SW 1271 (cell line): ENCODE measurements at places on chromosomes 12 and 14.

DNA sequence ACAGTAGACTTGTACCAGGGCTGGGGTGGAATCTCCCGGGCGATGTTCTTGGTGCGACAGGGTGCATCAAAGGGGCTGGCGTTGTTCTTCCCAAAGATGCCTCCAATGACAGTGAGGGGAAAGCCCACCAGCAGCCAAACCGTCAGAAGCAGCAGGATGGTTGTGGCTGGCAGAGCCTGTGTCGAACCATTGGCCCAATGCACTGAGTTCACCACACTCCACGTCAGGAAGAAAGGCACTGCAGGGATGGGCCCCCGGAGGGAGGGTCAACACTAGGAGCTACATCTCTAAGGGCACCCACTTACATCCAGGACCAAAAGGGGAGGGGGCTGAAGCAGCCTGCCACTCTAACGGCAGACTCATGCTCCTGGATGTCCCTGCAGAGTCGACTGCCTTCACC is 1.8 kb upstream of the IPO4 start:
- no peak for DNase-seq

DNA sequence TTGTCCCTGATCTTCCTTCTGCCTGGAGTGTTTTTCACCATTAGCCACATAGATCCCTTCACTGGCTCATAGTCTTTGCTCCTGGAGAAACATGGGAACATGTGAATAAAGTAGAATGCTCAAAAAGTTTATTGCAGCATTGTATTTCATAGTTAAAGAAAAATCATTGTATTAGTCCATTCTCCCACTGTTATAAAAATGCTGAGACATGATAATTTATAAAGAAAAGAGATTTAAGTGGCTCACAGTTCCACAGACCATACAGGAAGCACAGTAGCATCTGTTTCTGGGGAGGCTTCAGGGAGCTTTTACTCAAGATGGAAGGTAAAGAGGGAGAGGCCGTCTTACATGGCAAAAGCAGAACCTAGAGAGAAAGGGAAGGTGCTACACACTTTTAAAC is 238.3 kb upstream of the OR4E1 start:
- no peak for DNase-seq

GRCh38 chr12:107731366-107731765 is 29.6 kb downstream of the PRDM4 start:
- DNase-seq: no peak

DNA sequence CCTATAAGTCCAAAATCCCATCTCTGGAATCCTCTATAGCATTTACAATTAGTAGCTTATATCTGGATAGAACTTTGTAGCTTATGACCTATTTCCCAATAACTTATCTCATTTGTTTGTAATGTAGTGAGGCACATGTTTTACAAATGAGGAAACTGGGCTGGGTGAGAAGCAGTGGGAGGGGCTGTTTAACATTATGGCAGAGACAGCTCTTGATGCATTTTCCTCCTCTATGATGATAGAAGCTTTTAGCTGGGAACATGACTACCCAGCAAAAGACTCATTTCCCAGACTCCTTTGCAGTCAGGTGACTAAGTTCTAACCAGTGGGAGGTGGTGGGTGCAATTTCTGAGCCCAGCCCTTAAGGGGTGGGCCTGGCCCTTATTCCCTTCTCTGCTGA is 179.7 kb downstream of the TTC8 start:
- no peak for DNase-seq

DNA sequence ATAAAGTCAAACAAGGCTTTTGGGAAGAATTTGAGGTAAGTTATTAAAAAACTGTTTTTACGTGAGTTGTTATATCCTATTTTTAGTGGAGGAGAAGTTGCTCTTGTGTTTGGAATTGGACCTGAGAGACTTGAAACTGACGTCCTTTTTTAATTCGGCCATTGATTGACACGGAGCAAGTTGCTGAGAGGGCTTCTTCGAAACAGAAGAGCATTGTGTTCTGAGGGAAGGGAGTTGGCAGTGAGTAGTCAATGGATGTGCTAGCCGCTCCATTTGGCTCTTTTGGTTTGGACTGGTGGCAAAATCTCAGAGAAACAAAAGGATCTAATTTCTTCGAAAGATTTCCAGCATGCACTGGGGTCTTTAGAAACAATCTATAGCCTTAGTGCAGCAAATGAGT is 37.3 kb downstream of the PTPN11 start:
- DNase-seq: no peak

DNA sequence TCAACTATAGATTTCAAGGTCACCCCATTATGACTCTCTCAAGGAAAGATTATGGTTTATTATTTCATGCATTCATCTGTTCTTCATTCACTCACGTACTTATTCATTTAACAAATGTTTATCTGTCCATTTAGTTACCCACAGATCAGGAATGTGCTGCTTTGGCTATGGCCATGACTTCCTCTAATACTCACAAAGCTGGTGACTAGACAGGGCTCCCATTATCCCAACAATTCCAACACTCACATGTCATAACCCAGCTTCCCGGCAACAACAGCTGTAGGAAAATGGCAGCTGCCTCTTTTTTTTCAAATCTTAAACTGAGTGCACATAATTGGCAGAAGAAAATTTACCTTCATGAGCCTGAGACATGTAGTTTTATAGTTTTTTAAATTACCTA is 190.8 kb upstream of the CCDC196 start:
- no peak for DNase-seq

DNA sequence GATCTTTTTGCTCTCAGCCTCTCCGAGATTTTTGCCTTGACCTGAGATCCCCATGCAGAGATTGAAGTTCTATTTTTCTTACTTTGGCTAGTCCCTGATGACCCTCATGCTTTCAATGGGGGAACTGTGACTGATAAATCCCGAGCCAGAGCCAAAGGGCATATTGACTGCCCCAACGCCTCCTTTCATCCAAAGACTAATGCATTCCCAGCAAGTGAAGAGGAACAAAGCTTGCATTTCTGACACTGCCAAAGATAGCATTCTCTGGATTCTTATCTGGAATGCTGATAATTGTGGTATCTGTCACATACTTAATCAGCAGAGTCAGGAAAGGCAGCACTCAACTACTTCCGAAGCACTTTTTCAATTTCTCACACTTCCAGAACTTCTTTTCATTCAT is 152.3 kb upstream of the EGLN3 start:
- DNase-seq: no peak

GRCh38 chr12:107178776-107179175 is 85.4 kb upstream of the CRY1 start:
- no peak for DNase-seq

DNA sequence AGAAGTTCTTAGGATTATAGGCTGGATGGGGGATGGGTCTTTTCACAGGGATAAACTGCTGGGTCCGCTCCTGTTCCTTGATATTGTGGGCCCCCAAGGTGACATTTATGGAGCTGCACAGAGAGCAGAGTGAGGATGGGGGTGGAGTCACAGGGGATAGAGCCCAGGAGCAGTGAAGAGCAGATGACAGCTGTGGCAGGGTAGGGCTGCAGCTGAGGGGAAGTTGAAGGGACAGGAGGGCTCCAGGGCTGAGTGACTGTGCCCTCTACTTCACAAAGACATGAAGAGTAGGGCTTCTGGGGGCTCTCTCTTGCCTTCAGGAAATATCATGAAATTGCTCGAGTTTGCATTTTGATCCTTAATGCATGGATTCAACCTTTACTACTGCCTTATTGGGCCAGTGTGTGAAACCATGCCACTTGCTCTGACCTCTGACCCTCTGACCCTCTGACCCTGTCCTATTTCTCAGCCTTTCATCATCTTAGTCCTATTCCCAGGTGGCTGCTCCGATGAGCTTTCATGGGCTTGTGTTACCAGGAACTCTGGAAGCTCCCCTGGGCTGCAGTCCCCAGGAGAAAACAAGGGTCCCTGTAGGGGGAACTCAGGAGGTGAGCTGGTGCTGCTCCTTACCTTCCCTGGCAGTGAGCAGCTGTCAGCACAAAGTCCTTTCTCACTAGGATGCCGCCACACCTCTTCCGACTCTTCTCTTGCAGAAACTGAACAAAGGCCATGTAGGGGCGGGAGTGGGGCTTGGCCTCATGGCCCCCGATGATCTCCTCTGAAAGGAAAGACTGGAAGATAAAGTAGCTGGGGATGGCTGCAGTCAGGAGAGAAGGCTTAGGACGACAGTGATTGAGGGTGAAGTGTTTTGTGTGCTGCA is 1.6 kb downstream of the GZMH start:
- DNase-seq: no peak

DNA sequence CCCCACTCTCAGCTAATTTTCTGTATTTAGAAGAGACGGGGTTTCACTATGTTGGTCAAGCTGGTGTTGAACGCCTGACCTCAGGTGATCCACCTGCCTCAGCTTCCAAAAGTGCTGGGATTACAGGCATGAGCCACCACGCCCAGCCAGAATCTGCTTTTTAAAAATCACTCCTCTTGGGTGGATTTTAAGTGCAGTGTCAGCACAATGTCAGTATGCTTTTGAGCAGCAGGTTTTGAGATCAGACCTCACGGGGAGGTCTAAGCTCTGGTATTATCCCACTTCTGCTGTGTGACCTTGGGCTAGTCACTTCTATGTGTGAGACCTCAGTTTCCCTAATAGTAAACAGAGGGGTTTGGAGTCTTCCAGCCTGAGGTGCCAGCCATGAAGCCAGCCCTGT is 51.8 kb upstream of the GSC start:
- DNase-seq: no peak

DNA sequence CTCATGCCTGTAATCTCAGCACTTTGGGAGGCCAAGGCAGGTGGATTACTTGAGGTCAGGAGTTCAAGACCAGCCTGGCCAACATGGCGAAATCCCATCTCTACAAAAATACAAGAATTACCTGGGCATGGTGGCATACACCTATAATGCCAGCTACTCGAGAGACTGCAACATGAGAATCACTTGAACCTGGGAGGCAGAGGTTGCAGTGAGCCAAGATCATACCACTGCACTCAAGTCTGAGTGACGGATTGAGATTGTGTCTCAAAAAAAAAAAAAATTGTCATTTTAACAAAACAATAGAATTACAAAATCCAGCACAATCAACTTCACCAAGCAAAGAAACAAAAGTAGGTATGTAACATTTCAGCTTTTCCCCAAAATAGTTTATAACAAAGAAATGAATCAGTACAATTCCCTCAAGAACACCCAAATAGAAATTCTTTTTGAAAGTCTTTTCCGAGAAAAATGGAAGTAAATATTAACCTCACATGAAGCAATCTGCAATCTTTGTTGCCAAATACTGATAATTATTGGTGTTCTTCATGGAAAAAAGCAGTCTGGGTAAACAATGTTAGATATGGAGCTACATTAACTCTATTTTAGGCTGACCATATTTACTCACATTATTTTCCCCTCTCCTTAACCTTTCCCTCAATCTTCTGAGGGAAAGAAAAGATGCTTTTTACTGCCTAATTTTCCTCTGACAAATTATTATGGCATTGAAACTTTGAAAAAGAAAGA is 165.9 kb upstream of the ATF7IP start:
- no peak for DNase-seq

DNA sequence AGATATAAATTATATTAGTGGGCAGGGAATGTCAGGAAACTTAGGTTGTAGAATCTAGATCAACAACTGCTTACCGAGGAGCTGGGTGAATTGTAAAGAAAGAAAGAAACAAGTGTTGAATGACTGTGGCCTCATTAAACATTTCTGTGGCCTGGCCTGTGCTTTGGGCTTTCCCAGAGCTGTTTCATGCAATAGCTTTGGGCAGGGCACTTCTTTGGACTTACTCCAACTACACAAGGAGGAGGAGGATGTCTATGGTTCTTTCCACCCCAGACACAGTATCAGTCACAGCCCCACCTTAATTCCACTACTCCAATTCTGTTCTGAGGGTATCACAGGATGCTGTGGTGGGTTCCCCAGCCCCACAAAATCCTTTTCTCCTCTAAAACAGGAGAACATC is 38.0 kb downstream of the DPF3 start:
- DNase-seq: no peak

DNA sequence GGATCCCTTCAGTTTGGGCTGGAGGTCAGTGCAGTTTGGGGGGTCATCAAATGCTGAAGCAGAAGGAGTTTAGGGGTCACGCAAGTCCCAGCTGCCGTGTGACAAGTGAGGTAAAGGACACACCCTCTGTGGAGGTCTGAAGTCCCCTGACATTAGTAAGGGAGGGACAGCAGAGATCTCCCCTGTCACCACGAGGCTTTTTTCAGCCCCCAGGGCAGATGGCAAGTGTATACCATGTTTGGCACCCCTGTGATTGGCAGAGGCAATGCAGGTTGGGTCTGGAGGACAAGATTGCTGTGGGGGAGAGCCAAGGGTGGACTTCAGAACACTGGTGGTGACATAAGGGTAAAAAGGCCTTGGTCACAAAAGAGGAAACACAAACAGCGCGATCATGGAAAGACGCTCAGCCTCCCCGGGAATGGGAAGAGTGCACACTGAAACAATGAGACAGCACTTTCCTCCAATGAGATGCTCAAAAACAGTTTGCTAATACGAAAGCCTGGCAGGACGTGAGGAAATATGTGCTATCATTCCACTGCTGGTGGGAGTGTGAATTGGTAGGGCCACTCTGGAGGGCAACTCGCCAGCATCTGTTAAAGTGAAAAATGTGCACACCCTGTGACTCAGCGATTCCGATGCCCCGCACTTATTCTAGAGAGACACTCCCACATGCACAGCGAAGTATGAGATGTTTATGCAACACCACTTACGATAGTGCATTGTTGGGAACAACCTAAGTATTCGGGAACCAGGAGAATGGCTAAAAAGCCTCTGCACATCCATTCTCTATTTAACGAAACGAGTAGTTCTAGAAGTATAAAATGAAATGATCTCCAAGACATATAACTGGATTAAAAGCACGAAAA is 14.4 kb upstream of the CD27 start:
- DNase-seq: no peak

DNA sequence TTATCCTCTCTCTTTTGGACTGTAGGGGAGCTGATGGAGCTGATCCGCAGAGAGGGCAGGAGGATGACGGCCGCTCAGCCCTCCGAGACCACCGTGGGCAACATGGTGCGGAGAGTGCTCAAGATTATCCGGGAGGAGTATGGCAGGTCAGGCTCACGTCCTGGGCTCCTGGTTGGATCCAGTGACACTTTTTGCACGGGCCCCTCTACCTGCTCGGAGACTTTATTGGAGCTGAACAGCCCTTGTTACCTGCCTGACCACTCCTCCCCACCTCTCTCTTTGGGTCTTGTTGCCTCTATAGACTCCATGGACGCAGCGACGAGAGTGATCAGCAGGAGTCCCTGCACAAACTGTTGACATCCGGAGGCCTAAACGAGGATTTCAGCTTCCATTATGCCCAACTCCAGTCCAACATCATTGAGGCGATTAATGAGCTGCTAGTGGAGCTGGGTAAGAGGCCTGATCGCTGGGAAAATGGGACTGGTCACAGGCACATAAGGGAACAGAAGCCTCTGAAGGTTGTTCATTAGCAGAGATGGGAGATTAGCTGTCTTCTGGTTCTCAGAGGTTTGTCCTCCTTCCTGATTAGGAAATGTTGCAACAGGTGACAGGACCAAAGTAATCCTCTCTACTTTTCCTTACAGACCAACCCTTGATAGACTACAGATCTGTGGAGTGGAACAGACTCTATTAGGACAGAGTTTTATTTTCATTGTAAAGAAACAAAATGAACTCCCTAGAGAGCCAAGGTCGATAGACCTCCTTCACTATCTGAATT is 718 bp downstream of the EIF2B2 start:
- DNase-seq: no peak

DNA sequence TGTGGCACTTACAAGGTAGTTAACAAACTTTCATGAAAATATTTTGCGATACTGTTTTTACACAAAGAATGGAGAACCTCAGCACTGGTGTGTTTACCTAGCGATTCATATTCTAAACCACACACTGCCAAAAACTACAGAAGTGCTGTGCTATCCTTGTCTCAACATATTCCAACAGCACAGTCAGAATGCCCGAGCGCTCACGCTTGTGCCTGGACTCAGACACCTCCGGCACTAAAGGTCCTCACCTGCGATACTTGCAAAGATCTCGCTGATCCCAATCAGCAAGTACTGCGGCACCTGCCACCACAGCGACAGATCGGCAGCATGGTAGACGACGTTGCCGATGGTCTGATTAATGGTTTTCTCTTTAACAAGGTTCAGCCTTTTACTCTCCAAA is 23.2 kb downstream of the SLC15A4 start:
- DNase-seq: no peak
